Stimulated activated CD8-positive, alpha-beta memory T cell treated with anti-CD3 and anti-CD28 coated beads, Interleukin-4, amount 100 ng/mL, for 48 hours (primary cell): ENCODE measurements at places on chromosomes 3 and 15.

GRCh38 chr3:12870942-12871341, 29.6 kb upstream of the RPL32 start:
- no peak for DNase-seq

GRCh38 chr3:48474619-48475018, 28.1 kb downstream of the ATRIP start:
- DNase-seq, result no peak

DNA sequence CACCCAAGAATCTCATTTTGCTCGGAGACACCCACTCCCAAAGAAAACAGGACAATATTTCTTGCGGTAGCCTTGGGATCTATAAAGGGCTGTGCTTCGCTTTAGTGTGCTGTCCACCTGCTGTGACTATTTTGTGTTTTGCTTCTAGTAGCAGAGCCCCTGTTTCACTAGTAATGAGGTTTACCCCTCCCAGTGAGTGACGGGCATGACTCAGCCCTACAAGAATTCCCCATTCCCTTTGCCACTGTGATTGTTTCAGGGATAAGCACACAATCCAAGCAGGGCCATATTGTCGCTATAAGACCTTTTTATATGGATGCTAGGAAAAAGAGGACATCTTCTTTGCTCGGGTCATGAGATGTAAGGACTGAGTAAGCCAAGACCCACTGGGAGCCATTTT, 62.5 kb upstream of the FOXB1 start:
- DNase-seq, result no peak

DNA sequence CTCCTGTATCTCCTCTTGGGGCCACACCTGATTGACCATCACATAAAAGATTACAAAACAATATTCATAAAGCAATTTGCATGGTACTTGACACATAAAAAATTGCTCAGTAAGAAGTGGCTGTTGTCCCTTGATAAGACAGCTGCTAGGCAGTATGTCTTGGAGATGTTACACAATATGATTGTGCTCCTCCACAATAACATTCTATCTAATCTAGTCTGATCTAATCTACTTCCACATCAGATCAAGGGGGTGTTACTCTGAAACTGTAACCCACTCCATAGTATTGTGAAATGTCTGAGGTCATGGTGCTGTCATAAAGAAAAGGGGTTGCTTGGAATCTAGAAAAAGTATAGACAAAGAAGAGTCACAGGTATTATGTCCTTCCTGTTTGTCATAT, 23.4 kb upstream of the AQP9 start:
- DNase-seq, result no peak

GRCh38 chr3:103963599-103963998, 1403.1 kb upstream of the ALCAM start:
- no peak for DNase-seq

DNA sequence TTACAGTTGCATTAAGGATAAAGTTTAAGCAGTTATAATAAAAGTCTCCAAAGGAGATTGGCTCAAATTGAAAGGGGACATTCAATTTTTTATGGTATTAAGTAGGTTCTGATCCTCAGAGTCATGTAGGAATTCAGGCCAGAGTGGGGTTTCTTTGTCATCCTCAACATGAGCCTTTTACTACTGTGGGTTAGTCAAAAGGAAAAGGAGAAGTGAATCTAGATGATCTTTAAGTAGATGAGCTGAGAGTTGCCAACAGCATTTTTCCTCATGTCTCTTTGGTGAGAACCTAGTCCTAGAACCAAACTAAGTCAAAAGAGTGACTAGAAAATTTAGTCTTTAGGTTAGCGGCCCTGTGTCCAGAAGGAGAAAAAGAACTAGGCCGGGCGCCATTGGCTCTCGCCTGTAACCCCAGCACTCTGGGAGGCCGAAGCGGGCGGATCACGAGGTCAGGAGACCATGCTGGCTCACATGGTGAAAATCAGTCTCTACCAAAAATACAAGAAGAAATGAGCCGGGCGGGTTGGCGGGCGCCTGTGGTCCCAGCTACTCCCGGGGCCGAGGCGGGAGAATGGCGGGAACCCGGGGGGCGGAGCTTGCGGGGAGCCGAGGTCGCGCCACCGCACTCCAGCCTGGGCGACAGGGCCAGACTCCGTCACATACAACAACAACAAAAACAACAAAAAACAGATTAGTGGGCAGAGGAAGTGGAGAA, 4.2 kb upstream of the CHL1 start:
- no peak for DNase-seq

DNA sequence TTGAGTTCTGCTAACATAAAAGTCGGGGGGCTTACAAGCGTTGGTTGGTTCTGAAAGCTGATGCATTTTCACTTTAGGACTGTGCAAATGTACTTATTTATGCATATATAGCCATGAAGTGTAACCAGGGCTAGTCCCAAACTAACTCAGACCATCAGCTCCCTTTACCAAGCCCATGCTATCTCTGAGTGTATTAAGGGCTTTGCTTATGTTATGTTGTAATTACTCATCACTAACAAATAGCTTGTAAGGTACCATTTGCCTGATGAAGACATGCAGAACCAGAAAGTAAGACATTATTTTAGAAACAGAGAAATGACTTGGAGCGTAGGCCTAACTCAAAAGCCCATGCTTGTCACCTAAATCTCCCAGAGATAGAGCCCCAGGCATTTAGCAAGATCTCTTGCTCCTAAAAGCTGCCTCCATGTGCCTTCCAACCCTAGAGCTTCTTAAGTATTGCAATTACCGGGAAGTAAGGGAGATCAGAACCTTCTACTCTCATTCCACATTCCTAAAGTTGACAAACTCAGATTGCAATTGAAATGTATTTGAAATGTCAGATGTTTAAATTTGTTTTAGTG, 362.9 kb upstream of the RBMS3 start:
- DNase-seq, result no peak

DNA sequence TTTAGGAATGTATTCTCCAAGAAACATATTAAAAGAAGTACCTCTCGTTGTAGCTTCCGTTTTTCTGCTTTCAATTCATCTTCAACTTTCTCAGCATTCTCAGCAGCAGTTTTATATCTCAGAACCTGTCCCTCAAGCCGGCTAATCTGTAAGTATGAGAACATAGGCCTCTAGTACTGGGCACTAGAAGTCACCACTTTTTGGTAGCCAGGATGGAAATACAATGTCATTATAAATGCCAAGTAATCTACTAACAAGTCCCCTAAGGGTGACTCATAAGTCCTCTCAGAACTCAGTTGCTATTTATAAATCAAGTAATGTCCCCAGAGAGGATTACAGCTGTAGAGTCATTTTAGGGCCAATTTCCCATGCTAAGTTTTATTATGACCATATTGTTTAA, 61.1 kb downstream of the MLH1 start:
- DNase-seq, result no peak

DNA sequence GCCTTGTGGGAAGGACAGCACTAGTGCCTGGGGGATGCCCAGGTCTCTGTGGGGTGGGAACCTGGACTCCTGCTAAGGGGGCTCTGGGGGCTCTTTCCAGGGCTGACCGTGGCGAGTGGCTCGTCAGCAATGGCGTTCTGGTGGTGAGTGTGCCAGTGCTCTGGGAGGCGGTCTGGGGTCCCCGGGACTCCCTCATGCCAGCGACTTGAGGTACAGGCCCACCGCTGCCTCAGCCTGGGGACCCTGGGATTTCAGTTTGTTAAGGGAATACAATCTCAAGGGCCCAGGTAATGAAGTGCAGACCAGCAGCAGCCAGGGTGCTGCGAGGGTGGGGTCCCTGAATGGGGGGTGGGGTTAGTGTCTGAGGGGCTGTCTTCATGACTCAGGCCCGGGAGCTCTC, 2.5 kb downstream of the PLA2G4B start:
- DNase-seq, result no peak

DNA sequence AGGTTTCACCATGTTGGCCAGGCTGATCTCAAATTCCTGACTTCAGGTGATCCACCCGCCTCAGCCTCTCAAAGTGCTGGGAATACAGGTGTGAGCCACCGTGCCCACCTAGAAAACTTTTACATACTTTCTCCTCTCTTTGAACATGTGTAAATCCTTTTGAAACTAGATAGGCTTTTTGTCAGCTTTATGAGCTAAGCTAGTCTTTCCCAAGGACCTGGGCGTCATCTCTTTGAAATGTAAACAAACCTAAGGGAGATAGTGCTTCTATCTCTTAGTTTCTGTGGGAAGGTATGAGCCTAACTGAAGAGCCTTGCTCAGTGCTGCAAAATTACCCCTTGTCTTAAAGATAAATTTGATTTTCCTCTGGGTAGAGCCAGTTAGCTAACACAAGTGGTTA, 4.8 kb downstream of the CX3CR1 start:
- no peak for DNase-seq

DNA sequence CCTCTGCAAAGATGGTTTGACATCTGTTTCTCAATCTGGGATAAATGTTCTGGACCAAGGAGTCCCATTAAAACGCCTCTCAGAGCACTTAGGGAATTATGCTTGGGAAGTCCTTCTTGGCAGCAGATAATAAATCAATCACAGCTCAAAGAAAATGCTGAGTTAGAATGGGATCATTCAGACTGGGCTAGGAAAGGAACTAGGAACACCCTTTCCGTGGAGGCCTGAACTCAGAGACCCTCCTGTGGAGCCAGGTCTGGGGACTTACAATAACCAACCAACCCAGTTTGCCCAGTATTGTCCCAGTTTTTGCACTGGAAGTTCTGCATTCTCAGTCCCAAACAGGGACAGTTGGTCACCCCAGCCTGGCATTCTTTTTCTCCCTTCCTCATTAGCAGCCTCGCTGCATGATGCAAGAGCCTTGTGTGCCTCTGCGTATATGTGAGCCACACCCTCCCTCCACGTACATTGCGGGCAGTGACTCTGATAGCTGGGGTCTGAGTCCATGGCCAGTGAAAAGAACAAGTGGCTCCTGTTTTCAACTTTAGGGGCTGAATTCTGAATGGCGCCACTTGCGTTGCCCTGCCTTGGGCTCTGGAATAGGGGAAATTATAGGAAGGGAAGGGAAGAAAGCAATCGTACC, 88.7 kb downstream of the SEMA5B start:
- DNase-seq, result no peak

GRCh38 chr15:69854001-69854400, 243.7 kb downstream of the TLE3 start:
- no peak for DNase-seq

DNA sequence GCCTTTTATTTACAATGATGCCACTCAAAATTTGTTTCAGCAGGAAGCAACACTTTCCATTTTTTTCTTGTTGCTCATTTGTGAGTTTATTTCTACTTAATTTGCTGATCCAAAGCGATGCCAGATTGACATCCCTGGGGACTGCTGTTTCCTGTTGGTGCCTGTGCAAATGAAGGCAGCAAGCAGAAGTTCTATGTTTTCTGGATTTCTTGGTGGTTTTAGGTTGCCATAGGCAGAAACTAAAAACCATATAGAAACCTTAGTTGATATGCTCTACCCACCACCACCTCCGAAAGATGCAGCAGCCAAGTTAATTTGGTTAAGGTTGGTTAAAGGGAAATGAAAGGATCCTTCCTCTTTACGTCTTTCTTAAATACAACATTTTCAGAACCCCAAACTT, 356.2 kb downstream of the RBMS3 start:
- DNase-seq, result no peak

GRCh38 chr15:47507221-47507985, 209.9 kb upstream of the SEMA6D start:
- DNase-seq, result no peak

DNA sequence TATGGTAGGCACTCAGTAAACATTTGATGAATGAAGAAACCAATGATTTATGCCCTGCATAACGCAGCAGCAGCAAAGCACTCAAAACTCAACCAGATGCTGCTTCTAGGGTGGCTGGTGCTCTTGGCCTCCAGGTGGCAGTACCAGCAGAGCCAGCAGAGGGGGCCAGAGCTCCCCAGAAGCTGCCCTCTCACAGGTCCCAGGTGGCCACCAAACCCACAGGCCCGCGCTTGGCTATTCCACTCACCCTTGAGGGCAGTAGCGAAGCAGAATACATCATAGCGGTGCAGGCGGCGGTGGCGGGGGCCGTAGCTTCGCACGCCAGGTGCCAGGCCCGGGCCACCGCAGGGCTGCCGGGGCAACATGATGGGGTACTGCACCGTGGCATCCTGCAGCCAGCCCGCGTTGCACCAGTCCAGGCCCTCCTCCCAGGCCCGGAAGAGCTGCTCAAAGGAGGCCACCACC, 16.6 kb downstream of the HAPLN3 start:
- peak; percentile 60 for DNase-seq

- DNase-seq, result peak; percentile 49
These were observed 10.5 kb upstream of the SLITRK3 start for GRCh38 chr3:165206454-165207266.

- DNase-seq, result no peak
These were observed 17.5 kb downstream of the VGLL3 start for GRCh38 chr3:86973440-86973839.

DNA sequence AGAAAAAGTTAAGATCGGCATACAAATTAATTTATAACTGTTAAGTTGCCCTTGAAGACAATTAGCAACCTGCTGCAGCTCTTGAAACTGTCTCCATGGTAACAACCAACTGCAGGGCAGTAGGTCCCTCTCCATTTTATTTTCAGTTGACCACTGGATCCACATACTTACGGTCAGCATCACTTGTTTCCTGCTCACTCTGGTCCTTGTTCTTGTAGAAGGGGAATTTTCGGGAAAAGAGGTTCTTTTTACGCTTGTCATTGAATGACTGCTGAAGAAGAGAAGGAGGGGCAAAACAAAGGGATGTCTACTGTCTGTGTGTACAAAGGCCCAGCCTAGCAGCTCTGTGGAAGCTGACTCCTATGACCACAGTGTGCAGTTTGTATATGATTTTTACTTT, 46.8 kb upstream of the MELTF start:
- DNase-seq, result no peak

GRCh38 chr15:20356444-20356910, 185.1 kb downstream of the GOLGA6L6 start:
- DNase-seq, result peak; percentile 94

DNA sequence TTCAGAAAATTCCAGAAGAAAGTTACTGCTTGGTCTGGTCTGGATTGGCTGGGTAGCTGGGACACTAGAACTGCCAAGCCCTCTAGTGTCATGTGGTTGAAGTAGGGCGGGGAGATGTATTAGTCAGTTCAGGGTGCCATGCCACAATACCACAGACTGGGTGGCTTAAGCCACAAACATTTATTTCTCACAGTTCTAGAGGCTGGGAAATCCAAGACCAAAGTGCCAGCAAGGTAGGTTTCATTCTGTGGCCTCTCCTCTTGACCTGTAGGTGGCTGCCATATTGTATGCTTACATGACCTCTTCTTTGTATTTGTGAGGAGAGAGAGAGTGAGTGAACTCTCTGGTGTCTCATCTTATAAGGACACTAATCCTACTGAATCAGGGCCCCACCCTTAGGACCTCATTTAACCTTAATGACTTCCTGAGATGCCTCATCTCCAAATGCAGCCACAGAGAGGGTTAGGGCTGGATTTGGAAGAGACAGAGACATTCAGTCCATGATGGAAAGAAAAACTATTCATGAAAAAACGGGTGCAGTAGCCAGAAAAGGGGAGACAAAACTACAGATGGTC, 18.1 kb upstream of the ZSCAN2 start:
- no peak for DNase-seq

DNA sequence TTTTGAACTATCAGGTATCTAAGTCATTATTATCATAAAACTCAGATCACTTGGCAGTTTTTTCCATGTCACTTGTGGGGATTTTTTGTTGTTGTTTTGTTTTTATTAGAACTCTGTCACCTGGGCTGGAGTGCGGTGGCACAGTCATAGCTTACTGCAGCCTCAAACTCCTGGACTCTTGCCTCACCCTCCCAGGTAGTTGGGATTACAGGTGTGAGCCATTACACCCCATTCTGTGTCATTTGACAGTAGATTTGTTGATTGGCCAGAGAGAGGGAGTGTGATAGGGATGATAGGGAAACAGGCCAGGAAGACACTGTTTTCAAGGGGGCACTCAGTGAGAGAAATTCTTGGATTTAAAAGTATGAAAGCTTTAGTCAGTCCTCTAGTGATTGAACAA, 54.7 kb upstream of the SCAANT1 start:
- no peak for DNase-seq
